Chondrocyte (in vitro differentiated cells): ENCODE measurements at places on chromosomes 16 and 17. TPM values are rescaled to one million over a fixed set of nuclear protein-coding genes. Genes with fewer than 3 reads are reported as not detected.

DNA sequence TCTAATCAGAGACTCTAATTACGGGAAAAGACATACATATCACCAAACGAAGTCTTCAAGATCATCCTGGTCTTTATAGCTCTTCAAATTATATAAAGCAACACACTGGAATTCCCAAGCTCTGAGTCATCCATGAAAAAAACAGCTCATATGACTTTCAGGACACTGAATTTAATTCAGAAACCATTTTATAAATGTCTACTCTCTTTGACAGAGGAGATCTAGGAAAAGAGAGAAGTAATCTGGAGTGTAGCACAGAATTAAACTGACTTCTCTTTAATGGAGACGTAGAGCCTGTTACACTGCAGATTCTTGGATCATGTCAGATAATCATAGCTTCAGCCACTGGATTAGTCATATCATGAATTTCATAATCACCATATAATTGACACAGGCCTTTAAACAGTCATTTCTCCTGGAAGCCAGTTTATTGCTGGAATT lies 86.8 kb upstream of the WSB1 start:
- no peak for DNase-seq

GRCh38 chr17:71825687-71826086 lies 295.1 kb upstream of the SOX9 start:
- DNase-seq: no peak

GRCh38 chr17:10058921-10059683 lies 139.3 kb downstream of the GAS7 start:
- no peak for DNase-seq

- no peak for DNase-seq
Measured at GRCh38 chr17:16419929-16420271, 4.5 kb downstream of the TRPV2 start.

DNA sequence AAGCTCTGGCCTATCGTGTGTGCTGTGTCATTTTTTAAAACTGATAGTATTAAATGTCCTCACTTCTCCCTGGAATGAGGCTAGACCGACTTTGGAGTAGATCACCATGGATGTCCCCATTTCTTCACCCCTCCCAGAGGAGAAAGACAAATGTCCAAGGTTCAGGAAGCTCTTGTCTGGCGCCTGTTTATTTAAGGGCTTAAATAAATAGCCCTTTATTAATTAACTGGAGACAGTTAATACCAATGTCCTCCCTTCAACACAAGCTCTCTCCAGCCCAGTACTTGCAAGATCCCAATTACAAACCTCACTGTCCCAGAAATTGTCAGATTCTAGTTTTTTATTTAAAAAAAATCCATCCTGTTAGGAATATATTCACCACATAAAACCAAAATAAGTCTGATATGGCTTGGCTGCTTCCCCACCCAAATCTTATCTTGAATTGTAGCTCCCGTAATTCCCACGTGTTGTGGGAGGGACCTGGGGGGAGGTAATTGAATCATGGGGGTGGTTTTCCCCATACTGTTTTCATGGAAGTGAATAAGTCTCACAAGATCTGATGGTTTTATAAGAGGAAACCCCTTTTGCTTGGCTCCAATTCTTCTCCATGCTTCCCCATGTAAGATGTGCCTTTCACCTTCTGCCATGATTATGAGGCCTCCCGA lies 344.4 kb downstream of the SHISA9 start:
- no peak for DNase-seq

GRCh38 chr16:56506941-56507340 lies 12.9 kb downstream of the BBS2 start:
- DNase-seq: no peak

GRCh38 chr16:12155235-12155634 lies 178.7 kb downstream of the SNX29 start:
- no peak for DNase-seq

- no peak for DNase-seq
Measured at GRCh38 chr16:10039220-10040096, 142.8 kb downstream of the GRIN2A start.

The GH1 gene
- total RNA-seq: not detected in 3 replicates

The ZFP90 gene
- total RNA-seq: 29.7 to 35.1 TPM (median 32.5 TPM) in 3 replicates
